ENCODE measurements at places on chromosomes 6 and 20.
A peak's percentile ranks its signal among the peaks of the same experiment; 100 is the strongest.

- DNase-seq: no peak
Observed at GRCh38 chr6:145749632-145750031, 14.3 kb upstream of the EPM2A start.

DNA sequence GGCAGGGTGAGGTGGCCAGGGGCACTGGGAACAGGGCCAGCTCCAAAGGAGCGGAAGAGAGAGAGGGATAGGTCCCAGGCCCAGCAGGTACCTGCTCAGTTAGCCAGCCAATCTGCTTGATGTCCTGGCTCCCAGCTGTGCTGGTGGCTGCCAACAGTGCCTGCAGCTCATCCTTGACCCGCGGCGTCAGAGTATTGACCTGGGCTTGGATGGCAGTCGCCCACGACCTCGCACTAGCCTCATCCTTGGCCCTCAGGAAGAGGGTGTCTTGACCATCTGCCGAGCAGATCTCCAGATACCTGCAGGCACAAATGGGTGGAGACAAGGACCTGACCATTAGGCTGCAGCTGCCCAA is 11.1 kb upstream of the CDK5RAP1 start:
- no peak for DNase-seq

DNA sequence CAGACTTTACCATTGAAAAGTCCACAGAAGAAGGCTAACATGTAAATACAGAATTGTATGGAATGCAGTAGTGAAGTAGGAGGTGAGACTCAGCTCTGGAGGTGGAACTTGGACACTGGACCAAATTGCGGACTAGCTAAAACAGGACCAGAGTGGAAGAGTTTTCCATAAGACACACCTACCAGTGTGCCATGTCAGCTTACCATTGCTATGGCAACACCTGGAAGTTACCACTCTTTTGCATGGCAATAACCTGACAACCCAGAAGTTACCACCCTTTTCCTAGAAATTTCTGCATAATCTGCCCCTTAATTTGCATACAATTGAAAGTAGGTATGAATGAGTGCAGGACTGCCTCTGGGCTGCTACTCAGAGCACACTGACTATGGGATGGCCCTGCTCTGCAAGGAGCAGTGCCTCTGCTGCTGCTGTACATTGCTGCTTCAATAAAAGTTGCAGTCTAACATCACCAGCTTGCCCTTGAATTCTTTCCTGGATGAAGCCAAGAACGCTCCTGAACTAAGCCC is 569.6 kb upstream of the FLRT3 start:
- no peak for DNase-seq

GRCh38 chr6:169794317-169795055 is 43.1 kb downstream of the ERMARD start:
- no peak for DNase-seq

- no peak for DNase-seq
Observed at GRCh38 chr6:121951918-121952379, 447.5 kb upstream of the HSF2 start.

DNA sequence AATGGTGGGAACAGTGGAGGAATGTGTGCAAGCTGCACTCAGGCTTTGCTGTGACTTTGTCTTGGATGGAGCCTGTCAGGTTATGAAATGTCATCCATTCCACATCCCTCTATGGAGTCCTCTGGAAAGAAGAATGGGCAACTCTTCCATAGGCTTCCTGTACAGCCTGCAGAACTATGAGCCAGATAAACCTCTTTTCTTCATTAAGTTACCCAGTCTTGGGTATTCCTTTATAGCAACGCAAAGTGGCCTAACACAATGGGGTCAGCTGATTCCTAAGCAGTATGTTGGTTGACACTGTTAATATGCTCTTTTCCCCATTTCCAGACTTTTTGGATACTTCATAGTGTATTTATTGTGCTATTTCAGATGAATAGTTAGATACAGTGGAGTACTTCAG is 75.8 kb upstream of the IYD start:
- no peak for DNase-seq

DNA sequence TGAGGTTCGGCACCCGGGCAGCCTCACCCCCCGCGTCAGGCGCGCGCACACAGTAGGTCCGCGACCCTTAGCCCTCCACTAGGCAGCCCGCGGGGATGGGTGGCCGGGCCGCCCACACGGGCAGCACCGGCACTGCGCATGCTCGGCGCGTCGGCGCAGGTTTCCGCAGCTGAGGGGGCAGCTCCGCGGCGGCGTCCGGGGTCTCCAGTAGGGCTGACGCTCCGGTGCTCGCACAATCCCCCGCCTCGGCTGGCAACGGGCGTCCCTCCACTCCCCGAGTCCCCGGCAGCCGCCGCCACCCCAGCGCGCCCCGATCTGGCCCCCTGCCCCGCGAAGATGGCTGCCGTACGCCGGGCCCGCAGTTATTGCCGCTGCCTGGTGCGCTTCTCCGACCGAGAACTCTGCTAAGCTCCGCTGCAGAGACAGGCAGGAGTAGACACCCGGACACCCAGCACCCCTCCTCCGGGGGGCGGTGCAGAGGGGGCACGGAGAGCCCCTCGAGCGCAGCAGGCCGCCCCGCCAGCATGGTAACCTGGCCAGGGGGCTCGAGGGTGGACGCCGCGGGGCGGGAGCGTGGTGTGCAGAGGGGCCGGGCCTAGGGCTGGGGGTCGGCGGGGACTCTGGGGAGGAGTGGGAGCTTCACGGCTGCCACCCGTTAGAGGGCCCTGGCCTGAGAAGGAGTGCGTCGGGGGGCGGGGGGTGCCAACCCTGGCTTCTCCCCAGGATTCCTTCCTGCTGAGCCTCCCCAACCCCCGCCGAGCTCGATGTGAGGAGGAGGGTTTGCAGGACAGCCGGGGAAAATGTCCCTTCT is at the start of gene FBXO9:
TSS of gene FBXO9 (plus strand) at position 139 of the 811 bp plus-strand sequence. CDS start at position 525, 386 bp downstream.
- peak; percentile 85 for DNase-seq

- no peak for DNase-seq
Observed at GRCh38 chr6:108531332-108531731, 29.4 kb upstream of the FOXO3 start.

DNA sequence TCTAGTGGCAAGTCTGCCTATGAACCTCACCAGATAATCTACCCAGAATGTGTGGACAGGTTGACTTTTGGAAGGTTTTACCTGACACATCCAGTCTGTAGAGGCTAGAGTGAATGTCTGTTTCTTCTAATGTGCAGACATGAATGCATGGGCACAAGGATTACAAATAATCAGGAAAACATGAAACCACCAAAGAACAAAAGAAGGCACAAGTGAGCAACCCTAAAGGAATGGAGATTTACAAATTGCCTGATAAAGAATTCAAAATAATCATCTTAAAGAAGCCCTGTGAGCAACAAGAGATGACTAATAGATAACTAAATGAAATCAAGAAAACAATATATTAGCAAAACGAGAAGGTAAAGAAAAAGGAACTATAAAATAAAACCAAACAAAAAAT is 876.1 kb upstream of the ADGRB3 start:
- DNase-seq: no peak

Measured in naive B cell (primary cell).